Stimulated activated CD4-positive, alpha-beta T cell treated with anti-CD3 and anti-CD28 coated beads, TNF-alpha, amount 100 ng/mL, for 1 hour (primary cell): ENCODE measurements at places on chromosomes 6 and 20.
A peak's percentile ranks its signal among the peaks of the same experiment; 100 is the strongest.

DNA sequence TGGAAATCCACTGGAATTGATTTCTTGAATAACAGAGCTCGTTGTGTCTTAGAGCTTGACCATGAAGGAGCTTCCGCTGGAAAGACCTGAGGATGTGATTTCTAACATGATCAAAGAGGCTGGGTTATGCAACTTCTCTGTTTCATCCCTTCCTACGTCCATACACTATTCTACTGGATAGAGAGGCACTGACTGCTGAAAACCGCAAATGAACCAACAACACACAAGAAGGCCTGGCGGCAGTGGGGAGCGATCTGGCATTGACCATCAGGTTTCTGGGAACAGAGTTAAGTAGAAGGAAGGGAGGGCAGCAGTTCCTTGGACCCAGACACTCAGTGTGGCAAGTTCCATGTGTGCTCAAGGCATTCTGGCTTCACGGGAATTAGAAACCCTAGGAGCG, 13.3 kb downstream of the LRRN4 start:
- no peak for DNase-seq

GRCh38 chr6:133350928-133351327, 109.8 kb downstream of the EYA4 start:
- DNase-seq: no peak

- DNase-seq: no peak
Observed at GRCh38 chr20:10960416-10960815, 286.6 kb upstream of the JAG1 start.

- DNase-seq: no peak
Observed at GRCh38 chr20:31797364-31797763, 21.8 kb upstream of the MYLK2 start.

- DNase-seq: no peak
Observed at GRCh38 chr20:10004900-10005299, 29.9 kb upstream of the ANKEF1 start.

DNA sequence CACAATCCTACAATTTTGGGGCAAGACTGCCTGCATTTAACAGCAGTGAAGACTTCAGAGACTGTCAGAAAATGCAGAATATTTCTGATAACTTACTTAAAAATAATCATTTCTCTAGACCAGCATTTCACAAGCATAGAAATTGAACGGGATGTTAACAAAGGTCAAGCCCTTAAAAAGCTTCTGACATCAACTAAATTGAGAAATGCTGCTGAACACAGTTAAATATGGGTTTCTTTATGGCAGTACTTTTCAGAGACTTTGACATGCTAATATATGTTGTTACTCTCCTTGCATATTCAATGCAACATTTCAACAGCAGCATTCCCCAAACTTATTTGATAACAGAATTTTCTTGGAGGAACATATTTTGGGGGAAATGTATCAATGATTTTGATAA, 84.5 kb downstream of the KIF13A start:
- DNase-seq: no peak

- no peak for DNase-seq
Observed at GRCh38 chr6:153767127-153767526, 271.9 kb upstream of the OPRM1 start.

DNA sequence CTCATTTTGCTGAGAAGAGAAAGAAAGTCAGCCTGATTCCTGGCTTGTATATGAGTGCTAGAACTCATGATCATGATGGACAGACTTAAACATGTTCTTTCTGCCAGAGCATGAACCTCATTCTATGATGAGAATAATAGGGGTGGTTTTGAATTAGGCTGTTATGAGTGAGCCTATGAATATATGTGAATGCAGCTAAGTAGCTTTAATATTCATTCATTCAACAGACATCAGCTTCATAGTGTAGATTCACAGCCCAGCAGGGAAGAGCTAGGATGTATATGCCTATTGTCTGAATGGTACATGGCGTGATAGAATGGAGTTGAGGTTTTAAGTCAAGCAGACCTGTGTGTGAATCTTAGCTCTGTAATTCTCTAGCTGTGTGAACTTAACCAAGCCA, 573.2 kb downstream of the DHX35 start:
- DNase-seq: no peak

- DNase-seq: no peak
Observed at GRCh38 chr20:17568972-17569521, 828 bp upstream of the DSTN start.

DNA sequence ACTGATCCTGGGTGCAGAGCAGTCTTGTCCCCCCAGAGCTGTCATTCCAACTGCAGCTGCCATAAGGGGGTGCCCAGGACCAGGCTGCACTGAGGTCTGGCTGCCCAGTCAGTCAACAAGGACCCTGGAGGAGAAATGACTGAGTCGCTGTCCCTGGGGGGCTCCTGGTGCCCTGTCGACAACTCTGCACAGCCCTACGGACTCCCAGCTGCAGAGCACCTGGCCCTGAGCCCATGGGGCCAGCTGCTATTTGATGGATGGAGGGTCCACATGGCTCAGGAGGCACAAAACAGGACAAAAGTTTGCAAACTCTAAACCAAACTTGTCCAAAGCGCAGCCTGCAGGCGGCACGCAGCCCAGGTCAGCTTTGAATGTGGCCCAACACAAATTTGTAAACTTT, 46.3 kb upstream of the RPS6KA2 start:
- DNase-seq: no peak

DNA sequence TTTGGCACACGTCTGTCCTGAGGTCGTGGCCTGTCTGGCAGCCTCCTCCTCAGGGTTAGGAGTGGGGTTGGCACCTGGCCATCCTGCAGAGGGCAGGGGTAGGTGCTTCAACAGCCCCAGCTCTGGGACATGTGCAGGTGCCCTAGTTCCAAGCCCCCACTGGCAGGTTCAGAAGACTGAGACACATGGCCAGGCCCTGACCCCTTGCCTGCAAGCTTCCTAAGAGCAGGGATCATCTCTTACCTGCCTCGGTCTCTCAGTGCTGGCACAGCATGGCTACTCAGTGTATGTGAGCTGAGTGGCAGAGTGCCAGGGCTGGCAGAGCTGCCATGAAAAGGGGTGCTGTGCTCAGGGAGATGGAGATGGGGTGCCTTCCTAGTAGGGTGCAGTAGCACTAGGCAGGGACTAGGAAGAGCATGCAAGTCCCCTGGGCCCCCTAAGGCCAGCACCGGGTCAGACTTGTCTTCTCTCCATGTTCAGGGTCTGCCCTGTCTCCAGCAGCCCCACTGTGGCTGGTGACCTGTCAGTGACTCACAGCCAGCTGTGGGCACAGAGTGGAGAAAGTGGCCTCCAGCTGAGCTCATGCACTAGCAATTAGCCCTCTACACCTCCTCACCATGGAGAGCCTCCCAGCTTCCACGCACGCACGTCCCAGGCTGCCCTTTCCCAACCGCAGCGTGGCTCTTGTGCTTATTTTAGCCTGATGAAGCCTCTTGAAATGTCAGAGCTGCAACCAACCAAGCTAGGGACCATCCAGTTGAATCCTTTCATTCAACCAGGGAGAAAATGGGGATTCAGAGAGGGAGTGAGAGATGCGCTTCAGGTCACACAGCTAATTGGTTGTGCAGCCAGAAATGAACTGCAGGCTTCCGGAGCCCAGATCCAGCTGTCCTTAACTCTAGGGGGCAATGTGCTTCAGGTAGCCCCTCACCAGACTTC, 116.6 kb downstream of the MRPL14 start:
- DNase-seq: no peak

DNA sequence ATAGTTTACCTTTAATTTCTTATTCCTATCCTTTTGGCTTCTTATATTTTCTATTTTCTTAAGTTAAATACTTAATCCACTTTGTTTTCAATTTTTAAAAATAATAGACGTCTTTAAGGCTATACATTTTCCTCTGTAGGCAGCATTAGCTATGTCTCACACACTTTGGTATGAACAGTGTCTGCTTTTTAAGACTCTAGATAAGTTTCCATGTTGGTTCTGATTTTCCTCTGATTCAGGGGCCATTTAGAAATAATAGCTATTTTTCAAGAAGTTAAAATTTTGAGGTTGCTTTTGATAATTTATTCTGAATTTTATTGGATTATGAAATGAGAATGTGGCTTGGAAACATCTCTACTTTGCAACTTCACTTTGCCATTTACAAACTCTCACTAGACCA, 54.3 kb upstream of the PTGIS start:
- DNase-seq: no peak

GRCh38 chr6:73394577-73395354, at the start of gene DDX43:
Gene DDX43, plus strand, starts transcription at chr6:73394828. Its CDS starts 78 bp downstream, at chr6:73394906.
- DNase-seq: peak; percentile 10

- DNase-seq: no peak
Observed at GRCh38 chr6:169558774-169559441, 142.9 kb downstream of the WDR27 start.

DNA sequence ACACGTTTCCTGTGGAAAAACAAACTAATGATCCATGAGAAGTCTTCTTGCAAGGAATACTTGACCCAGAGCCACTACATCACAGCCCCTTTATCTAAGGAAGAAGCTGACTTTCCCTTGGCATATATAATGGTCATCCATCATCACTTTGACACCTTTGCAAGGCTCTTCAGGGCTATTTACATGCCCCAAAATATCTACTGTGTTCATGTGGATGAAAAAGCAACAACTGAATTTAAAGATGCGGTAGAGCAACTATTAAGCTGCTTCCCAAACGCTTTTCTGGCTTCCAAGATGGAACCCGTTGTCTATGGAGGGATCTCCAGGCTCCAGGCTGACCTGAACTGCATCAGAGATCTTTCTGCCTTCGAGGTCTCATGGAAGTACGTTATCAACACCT, 35.4 kb downstream of the GCNT2 start:
- DNase-seq: no peak

- DNase-seq: no peak
Observed at GRCh38 chr20:59151820-59152219, 11.8 kb upstream of the ZNF831 start.

GRCh38 chr6:33851959-33852358, 48.2 kb upstream of the MLN start:
- no peak for DNase-seq

DNA sequence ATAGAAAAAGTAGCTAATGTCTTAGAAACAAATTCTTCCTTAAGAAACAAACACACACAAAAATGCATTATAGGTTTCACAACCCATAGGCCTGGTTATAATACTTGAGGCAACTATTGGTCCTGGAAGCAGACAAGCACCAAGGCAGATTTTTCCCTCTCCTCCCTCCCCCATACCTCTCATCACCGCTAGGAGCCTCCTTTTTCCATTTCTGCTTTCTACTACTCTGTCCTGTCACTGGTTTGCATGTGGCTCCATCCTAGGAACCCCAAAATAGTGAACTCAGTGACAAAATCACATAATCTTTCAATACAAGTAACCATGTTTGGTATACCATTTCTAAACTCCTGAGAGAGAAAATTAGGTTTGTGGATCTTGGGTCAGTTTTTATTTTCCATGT, 66.1 kb downstream of the HMGCLL1 start:
- DNase-seq: no peak

DNA sequence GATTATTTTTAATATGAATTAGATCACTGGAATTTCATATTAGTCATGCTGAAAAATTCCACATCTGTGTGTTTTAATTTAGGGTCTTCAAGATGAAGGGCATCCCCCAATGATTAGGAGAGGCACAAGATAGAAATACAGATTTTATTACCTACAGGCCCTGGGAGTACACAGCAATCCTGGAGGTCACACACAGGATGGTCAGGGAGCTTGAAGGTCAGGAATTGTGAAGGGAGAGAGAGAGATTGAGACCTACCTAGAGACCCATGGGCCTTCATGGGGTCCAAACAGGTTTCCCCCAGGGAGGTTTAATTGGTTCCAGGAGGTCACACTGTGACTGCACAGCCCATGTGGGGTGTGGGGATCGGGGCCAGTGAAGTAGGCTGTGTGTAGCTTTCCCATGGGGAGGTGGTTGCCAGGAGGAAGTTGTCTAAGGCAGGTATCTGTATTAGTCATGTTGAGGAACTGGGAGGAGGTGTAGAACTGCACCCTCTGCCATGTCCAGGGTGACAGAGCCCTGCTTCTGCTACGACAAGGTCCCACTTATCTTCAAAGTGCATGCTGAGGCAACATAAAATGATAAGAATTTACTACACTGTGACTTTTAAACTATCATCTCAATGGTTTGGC, 18.3 kb downstream of the SNX9 start:
- DNase-seq: no peak
